ENCODE measurements at places on chromosomes 2 and 18.

GRCh38 chr2:200379481-200380090, 73.1 kb downstream of the SPATS2L start:
- no peak for DNase-seq

DNA sequence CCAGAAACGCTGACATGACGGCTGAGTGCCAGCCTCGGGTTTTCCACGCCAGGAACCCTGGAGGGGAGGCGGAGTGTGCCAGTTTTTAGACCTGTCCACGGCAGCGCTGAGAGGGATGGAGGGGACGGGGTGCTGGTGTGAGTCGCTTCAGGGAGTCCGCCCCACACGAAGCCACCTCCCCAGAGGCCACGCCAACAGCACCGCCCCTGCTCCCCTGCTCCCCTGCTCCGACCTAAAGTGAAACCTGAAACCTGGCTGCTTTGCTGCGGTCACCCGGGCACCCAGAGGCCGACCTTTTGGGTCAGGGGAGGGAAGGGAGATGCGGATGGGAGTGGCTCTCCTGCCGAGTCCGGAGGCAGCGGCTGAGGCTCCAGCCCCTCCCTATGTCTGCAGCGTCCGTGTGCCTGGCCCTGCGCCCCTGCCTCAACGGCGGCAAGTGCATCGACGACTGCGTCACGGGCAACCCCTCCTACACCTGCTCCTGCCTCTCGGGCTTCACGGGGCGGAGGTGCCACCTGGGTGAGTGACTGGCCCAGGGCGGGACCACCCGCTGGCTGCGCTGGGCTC, 38.1 kb downstream of the SNED1 start:
- no peak for DNase-seq

DNA sequence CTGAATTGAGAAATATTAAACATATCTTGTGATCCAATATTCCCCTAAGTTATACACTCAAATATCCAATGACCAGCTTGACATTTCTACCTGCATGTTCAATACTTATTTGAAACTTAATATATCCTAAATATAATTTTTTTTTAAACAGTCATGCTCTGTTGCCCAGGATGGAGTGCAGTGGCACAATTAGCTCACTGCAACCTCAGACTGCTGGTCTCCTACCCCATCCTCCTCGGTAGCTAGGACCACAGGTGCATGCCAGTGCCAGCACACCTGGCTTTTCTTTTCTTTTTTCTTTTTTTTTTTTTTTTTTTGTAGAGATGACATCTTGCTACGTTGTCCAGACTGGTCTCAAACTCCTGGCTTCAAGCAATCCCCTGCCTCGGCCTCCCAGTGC, 4.2 kb downstream of the KYNU start:
- no peak for DNase-seq

GRCh38 chr18:41646915-41647620, 308.0 kb upstream of the PIK3C3 start:
- no peak for DNase-seq

GRCh38 chr18:48754993-48755473, 195.7 kb downstream of the SMAD7 start:
- no peak for DNase-seq

DNA sequence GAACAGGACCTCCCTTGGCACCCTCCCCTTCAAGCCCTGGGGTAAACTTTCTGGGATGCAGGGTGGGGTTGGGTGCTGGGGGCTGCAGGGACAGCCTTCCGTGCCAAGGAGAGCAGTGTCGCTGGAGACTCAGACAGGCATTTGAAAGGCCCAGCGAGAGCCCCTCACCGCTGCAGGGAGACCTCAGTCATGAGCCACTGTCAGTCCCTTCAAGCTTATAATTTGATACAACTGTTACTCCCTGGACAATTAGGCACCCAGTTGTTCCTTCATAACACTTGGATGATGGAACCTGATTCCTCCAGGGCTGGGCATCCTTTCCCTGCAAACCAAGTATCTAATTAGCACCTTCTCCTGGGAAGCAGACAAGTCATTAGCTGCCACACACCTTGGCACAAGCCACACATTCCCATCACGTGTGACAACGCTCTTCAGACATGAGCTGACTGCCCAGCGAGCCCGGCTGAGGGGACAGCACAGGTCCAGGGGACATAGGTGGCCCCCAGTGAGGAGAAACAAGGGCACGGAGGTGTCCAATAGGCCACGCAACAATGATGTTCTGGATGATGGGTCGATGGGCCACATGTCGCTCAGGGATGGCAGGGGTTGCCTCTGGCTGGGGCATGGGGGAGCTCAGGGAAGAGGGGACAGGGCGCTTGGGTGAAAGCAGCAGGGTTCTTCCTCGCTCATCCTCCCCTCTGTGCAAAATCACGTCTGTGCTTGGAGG, 59.6 kb downstream of the KCNF1 start:
- DNase-seq, result no peak

DNA sequence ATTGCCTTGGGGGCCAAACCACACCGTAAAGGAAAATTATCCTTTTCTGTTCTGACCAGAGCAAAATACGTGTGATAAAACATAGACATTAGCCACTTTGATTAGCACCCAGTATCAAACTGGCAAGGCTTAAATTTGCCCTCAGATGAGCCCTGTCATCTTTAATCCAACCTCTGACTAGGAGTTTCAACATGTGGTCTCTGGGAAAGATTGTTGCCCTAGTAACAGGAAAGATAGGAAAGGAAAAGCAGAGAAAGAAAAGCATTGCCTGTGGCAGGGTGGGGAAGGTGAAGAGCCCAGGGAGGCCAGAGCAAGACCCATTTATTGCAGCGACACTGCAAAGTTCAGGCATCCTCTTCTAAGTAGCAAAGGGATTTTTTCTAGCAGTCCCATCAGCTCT, 181.5 kb upstream of the SCN7A start:
- no peak for DNase-seq

DNA sequence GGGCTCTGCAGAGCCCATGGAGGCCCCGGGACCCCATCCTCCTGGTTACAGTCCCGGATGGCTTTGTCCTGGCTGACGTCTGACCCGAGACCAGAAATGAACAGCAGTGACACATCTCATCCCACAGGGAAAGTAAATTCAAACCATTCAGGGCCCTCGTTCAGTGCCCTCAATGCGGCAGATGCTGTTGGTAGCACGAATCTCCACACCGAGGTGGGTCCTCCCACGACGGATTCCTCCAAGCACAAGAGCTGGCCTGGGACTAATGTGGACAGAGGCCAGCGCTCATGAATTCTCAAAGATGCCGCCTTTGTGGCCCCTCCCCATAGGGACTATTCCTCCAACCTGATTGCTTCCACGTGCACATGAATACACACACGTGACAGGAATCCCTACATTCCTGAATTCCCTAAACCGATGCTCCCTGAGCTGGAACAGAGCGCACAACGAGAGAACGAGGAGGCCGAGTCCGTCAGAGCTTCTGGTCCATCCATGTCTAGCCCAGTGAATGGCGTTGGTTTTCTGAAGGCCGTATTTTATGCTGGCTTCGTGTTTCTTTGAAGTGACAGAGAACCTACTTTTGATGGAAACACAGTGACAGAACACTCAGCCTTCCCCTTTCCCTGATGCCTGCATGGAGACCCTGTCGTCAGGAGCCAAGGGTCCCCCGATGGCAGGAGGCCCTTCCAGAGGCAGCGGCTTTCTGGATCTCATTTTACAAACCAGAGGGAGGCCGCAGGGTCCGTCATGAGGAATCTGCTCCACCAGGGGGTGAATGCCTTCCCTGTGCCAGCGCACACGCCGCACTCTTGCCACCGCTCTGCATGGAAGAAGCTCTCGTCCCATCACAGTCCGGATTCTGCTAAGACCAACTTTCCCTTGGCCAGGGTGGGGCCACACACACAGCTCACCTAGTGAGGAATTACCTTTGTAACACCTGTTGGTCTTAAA, 64.3 kb upstream of the SNTG2 start:
- DNase-seq, result no peak

- no peak for DNase-seq
Measured at GRCh38 chr2:46297546-46298271, 502 bp downstream of the EPAS1 start.

DNA sequence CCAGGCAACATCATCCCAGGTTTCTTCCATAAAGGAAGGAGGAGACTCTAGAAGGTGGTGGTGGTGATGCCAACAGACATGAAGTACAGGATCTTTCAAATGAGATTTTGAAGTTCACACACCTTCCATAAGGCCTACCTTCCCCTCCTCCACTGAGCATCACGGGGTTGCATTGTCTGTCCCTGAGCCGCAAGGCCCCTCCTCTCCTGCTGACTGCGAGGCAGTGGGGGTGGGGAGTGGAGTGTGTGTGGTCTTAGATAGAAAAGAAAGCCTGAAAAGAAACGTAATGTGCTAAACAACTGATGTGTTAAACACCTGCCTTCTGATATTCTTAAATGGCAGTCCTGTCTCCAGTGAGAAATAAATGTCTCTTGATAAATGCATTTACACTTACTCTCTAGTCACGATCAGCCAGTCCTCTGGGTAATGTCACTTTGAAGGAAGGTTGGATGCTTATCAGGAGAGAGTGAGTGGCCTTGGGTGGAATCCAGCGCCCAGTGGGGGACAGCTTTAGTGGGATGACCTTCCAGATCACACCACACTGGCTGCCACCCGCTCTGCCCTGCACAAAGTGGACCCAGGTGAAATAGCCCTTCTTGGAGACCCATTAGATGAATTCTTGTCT, 5.5 kb upstream of the SCYGR5 start:
- DNase-seq, result no peak

DNA sequence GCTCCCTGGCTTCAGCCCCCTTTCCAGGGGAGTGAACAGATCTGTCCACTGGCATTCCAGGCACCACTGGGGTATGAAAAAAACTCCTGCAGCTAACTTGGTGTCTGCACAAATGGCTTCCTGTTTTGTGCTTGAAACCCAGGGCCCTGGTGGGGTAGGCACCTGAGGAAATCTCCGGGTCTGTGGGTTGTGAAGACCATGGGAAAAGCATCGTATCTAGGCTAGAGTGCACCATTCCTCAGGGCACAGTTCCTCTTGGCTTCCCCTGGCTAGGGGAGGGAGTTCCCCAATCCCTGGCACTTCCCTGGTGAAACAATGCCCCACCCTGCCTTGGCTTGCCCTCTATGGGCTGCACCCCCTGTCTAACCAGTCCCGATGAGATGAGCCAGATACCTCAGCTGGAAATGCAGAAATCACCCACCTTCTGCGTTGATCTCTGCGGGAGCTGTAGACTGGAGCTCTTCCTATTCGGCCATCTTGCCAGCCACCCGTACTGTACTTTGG, 34.1 kb downstream of the TFPI start:
- DNase-seq, result no peak

DNA sequence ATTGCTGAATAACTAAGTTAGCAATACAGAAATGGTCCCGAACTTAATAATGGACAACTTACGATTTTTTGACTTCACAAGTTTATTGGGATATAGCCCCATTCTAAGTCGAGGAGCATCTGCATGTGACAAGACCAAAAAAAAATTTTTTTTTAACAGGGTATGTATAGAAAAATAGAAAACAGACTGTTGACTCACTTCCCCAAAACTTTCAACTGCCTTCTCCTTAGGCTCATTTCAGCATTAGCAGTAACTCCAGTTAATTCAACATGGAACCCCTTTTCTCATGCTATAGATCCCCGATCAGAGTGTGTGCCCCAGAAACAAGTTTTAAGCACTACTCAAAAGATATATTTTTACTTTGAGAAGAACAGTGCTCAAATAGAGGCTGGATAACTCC, 5.4 kb downstream of the CD302 start:
- DNase-seq, result no peak

DNA sequence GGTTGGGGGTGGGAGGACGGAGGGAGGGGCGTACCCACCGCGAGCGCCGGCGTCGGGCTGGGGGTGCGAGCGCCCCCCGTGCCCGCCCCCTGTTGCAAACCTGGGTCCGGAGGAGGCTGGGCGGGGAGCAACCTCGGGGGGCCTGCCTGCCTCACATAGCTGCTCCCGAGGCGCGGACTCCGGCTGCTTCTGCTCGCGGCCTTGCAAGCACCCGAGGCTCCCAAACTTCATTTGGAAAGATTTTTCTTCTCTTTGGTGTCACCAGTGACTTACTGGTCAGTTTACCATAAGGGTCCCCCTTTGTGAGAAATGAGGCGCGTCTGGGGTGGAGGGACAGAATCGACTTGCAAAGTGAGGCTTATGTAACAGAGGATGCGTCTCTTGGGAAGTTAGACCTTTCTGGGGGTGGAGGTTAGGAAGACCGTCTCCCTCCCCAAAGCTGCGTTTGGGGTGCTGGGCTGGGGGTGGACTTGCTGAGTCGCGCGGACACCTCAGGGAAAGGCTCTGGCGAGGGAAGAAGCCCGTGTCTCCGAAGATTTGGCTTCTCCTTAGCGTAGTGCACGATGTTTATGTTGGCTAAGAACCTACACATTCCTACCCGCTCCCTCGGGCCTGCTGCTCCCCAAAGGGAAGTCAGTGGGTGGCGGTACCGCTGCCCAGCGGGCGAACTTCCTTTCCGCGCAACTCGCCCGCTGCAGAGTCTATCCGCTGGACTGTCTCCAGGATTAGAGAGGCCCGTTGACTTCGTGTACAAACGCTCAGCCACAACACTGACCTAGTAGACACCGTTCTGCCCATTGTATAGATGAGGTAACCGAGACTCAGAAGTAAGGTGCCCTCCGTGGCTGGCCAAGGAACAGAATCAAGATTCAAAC, 559 bp downstream of the TMEM37 start:
- no peak for DNase-seq

- no peak for DNase-seq
Measured at GRCh38 chr2:45009928-45010701, 863 bp upstream of the SIX2 start.

DNA sequence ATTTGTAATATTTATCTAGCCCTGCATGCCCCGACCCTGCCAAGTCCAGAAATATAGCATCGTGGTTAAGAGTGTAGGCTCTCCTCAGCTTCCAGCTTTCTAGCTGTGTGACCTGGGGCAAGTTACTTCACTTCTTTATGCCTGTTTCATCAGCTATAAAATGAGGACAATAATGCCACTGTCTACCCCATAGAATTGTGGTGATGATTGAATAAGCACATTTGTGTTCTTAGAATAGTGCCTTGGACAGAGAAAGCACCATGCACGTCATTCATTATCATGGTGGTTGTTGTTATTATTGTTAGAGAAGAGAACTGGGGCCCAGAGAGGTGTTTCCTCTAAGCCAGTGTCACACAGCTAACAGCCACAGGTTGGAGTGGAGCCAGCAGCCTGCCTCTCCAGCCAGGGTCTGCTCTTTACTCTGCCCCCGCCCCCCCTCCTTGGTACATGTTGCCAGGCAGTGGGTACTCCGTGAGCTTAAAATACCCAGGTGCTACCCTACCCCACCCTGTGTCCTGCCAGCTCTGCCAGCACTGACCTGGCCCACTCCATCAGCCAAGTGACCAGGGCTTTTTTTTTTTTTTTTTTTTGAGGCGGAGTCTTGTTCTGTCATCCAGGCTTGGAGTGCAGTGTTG, 202.1 kb downstream of the CTIF start:
- DNase-seq, result no peak

GRCh38 chr2:226790431-226790830, 9.2 kb downstream of the IRS1 start:
- no peak for DNase-seq

DNA sequence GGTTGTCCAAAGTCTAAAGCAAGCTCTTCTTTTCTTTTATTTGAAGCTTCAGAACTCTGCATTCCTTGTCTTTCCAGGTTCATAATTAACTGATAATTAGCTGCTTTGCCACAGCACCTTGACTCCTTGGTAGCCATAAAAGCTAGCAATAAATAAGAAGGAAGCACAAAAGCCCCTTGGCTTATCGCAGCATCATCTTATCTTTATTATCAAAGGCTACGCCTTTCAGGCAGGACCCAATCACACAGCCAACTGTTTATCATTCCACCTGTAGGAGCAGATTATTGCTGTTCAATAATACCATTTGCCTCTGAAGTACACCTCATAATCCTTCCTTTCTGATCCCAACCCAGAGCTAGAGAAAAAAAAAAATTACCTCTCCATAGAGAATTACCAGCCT, 489.2 kb downstream of the SATB2 start:
- no peak for DNase-seq

All from GM04503 (cell line).